ENCODE measurements at places on chromosomes 16 and 17. TPM values are rescaled to one million over a fixed set of nuclear protein-coding genes. Genes with fewer than 3 reads are reported as not detected.

The KRTAP1-3 gene
- not detected for total RNA-seq

The SMARCD2 gene
- 95.2 TPM for total RNA-seq

The CACNG3 gene
- total RNA-seq: not detected

The OR4D1 gene
- 0.15 TPM for total RNA-seq

The SLC12A4 gene
- 42.6 TPM for total RNA-seq

The CD300A gene
- total RNA-seq: 5.1 TPM

The ASIC2 gene
- total RNA-seq: not detected

The HCRT gene
- total RNA-seq: not detected

The ZG16 gene
- total RNA-seq: not detected

The CCL4 gene
- total RNA-seq: 2,428 TPM
